Amniotic stem cell (primary cell): ENCODE measurements at places on chromosomes 7 and 10.

DNA sequence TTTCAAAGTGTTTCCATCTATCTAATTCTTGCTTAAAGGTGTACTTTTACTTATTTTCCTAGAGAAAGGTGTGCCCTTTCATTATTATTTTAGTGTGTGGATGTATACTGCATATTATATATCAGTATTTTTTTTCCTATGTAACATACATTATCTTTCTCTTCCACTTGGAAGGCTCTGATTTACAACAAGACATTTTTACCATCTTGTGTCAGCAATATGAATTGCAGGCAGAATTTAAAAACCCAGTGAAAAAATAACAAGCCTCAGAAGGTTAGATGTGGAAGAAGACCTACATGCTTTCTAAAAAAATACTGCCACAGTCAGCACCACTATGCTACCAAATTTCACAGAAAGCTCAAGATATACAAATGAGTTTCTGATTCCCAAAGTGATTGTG lies 327.7 kb upstream of the STEAP1 start:
- no peak for DNase-seq

DNA sequence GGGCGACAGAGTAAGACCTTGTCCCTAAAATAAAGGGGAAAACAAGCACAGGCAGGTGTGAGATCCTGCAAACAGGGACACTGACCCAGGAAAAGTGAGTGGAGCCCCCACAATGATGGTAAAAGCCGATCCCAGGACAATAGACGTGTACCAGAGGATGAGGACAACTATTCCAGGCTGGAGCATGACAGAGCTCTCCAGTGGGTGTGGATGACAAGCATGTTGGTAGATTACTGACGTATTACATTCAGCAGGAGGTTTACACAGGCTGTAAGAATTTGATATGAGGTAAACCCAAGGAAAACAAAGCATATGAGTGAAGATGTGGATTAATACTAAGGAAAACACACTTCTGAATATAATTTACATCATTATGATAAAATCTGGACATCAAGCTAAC lies 27.8 kb upstream of the SMURF1 start:
- DNase-seq = no peak

GRCh38 chr10:75065076-75065475 lies 46.4 kb upstream of the SAMD8 start:
- no peak for DNase-seq

DNA sequence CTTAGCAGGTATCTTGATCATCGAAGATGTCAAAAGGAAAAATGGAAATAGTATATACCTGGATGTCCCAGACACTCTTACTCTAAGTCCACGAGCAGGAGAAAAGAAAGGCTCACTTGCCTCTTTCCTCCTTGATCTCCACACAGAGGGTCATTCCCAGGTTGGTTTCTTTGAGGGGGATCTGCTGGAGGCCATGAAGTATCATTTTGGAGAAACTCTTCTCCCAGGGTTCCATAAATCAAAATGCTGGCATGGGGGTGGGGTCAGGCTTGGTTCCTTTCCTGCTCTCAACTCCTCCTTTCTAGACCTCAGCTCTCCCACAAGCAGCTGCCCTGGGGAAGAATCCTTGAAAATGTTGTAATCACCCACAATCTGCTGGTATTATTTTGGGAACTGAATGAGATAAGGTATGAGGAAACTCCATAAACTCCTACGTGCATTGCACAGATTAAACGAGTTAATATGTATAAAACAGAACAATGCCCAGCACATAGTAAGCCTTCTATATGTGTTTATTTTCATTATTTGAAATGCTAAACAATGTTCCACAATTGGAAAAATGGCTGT lies 54.4 kb downstream of the PRKCQ start:
- DNase-seq = no peak

- no peak for DNase-seq
These were observed 357.2 kb downstream of the LRMDA start for GRCh38 chr10:75788394-75789205.

DNA sequence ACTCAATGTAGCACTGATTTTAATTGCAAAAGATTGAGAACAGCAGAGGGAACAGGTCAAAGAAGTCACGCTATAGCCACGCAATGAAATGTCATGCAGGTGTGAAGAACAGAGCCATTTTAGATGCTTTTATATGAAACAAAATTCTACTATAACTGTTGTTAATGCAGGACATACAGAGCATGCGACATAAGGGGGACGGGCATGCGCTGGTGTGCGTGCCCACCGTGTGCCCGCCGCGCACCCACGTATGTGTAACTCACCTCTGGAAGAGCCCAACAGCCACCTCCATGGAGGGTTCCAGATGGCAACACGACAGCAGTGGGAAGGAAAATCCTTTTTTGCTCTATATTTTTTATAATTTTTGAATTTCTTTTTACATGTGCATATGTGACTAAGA lies 410.0 kb upstream of the RNF32 start:
- DNase-seq = no peak

- no peak for DNase-seq
These were observed at the start of gene CPN1 for GRCh38 chr10:100081075-100082001. CPN1 (minus strand) TSS chr10:100081869; CDS start chr10:100081625, 244 bp downstream.

GRCh38 chr10:69758310-69758728 lies 43.4 kb upstream of the COL13A1 start:
- DNase-seq = no peak

- no peak for DNase-seq
These were observed 47.8 kb upstream of the PIK3AP1 start for GRCh38 chr10:96768136-96768535.

GRCh38 chr10:3231951-3232730 lies 59.6 kb upstream of the PITRM1 start:
- DNase-seq = no peak
